ENCODE measurements at places on chromosomes 1 and 21. TPM values are rescaled to one million over a fixed set of nuclear protein-coding genes. Genes with fewer than 3 reads are reported as not detected.

- H3K36me3 ChIP-seq = peaks cover 97% of the 10 kb centered on the region
- no peak for DNase-seq
- no peaks in the 10 kb centered on the region for H3K27me3 ChIP-seq
- H3K27ac ChIP-seq = no peak overlapping the region
Measured at GRCh38 chr1:29164588-29164987, 17.1 kb downstream of the SRSF4 start.

DNA sequence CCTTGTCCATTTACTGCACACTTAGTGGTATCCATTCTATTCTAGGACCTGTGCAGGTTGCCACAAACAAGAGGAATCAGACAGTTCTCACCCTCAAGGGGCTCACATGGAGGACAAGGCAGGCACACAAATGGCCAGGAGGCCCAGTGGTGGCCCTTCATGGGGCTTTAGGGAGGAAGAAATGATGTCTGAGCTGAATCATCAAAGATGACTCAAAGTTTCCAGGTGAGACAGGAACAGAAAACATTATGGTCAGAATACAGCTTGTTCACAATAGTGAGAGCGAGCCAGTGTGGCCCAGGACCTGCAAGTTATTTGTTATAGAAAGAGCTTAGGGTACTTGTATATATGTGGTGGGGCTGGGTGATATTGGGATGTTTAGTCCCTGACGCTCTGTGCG is 26.4 kb downstream of the SHISAL2A start:
- no peaks in the 10 kb centered on the region for H3K27me3 ChIP-seq
- peak overlapping the region; percentile 85 for H3K27ac ChIP-seq
- no peak for DNase-seq

DNA sequence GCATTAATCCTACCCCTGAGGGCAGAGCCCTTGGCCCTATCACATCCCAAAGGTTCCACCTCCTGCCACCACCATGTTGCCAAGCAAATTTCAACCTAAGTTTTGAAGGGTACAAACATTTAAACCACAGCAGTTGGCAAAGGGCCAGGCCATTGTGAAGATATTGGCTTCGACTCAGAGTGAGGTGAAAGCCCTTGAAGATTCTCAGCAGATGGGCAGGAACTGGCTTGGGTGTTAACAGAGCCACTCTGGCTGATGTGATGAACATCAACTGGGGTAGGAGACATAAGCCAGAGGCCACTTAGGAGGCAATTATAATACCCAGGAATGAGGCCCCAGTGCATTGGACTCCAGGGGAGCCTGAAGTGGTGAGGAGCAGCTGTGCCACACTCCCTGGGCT is 207.7 kb upstream of the KAZN start:
- H3K4me1 ChIP-seq = no peaks in the 10 kb centered on the region
- no peaks in the 10 kb centered on the region for H3K36me3 ChIP-seq
- DNase-seq = no peak
- H3K4me3 ChIP-seq = no peak overlapping the region
- no peaks in the 10 kb centered on the region for H3K27me3 ChIP-seq
- H3K27ac ChIP-seq = no peak overlapping the region

- H3K27ac ChIP-seq = no peak overlapping the region
- no peaks in the 10 kb centered on the region for H3K27me3 ChIP-seq
- DNase-seq = no peak
- no peaks in the 10 kb centered on the region for H3K36me3 ChIP-seq
- H3K4me3 ChIP-seq = no peak overlapping the region
- no peaks in the 10 kb centered on the region for H3K4me1 ChIP-seq
Measured at GRCh38 chr1:220922951-220923350, 43.7 kb downstream of the HLX start.

DNA sequence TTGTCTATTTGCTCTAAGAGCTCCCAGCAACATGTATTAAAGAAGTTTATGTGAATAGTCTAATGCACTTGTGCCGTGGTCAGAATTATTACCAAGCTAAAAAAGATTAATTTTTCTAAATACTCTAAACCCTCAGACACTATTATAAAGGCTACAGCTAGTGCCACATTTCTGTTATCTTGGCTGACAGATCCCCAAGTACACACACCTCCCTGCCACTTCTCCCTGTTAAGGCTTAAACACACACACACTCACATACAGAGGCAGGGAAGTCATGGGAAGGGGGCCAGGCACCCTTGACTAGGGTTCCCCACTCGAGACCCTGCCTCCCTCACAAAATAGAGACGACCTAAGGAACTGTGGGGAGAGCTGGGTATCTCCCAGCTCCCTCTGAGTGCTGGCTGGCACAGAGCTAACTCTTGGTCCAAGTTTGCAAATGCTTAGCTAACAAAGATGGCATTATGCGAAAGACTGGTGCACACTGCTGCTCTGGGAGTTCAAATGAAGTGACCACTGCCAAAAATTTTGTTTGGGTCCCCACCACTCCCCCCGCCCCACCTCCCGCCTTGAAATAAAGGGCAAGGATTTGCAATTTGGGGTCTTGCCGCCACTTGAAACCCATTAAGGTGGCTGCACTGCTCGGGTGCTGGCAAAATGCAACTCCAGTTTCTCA is 9.8 kb downstream of the SSBP3 start:
- no peaks in the 10 kb centered on the region for H3K27me3 ChIP-seq
- H3K4me3 ChIP-seq = no peak overlapping the region
- H3K27ac ChIP-seq = no peak overlapping the region
- H3K4me1 ChIP-seq = 0 out of 2 replicates have a peak, but pooled peaks cover 3% of the 10 kb centered on the region

DNA sequence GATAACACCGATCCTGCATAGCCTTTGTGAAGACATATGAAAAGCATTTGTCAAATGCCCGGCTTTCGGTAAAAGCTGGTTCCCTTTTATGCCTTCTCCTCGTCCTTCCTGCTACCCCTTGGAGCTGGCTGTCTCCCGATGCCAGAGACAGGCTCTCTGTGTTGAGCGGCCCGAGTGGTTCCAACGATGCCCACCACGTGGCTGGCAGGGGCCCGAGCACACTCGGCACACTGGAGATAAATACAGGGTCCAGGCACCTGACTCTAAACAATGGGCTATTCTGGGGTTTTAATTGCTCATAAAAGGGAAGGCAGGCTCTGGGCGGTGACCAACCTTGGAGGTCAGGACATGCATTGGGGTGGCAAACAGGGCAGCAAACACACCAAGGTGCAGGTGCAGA is 207.1 kb downstream of the HIVEP3 start:
- peaks cover 21% of the 10 kb centered on the region for H3K4me1 ChIP-seq
- no peak overlapping the region for H3K4me3 ChIP-seq
- H3K36me3 ChIP-seq = no peaks in the 10 kb centered on the region
- H3K27ac ChIP-seq = no peak overlapping the region
- H3K27me3 ChIP-seq = no peaks in the 10 kb centered on the region
- no peak for DNase-seq

DNA sequence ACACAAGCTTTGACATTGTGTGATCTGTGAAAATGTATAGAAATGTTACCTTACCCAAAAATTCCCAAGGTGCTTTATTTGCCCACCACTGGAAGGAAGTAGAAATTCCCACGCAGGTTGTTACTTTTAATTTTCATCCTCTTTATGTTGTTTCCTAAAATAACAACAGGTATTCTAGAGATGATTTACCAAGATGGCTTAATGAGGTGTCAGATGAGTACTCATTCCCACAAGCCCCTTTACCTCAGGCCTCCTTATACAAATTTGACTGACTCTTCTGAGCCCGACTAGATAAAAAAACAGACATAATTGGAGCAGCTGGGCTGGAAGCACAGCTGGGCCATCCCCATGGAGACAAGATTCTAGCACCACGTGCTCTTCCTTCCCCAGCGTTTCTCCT is 114.6 kb downstream of the LIPI start:
- no peaks in the 10 kb centered on the region for H3K4me1 ChIP-seq
- H3K4me3 ChIP-seq = no peak overlapping the region
- no peak overlapping the region for H3K27ac ChIP-seq
- no peak for DNase-seq
- H3K27me3 ChIP-seq = no peaks in the 10 kb centered on the region

DNA sequence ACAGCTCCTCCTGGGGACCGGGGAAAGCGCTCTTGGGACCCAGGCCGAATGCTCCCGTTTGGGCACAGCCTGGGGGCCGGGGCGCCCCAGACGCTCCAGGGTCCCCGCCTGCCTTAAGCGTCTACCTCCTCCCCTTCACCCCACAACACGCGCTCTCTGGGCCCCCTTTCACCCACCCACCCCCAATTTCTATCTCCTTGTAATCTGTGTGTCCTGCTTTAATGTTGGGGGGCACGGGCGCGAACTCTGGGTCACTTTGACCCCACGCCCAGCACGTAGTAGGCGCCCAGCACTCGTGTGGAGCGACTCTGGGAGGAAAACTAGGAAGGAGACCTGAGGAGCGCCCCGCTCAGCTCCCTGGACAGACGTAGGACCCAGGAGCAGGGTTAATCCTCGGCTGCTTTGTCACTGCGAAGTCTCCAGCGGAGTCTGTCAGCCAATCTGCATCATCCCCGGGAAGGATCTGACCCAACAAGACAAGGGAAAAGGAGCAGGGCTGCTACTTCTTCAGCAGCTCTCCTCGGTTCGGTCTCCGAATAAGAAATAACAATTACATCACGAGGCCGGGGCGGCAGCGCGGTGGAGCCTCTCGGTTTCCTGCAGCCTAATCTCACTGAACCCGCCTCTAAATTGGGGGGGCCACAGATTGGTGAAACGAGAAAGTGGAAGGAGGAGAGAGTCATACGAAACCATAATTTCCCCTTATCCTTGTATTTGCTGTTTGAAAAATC is 757 bp upstream of the NRIP1 start:
- H3K27me3 ChIP-seq = no peaks in the 10 kb centered on the region
- peaks cover 24% of the 10 kb centered on the region for H3K4me1 ChIP-seq
- peak; percentile 62 for DNase-seq
- H3K27ac ChIP-seq = peak overlapping the region; percentile 62

- H3K27ac ChIP-seq = no peak overlapping the region
- H3K4me3 ChIP-seq = no peak overlapping the region
- DNase-seq = no peak
Measured at GRCh38 chr21:45442276-45442675, 37.3 kb downstream of the COL18A1 start.

- no peaks in the 10 kb centered on the region for H3K27me3 ChIP-seq
- no peaks in the 10 kb centered on the region for H3K36me3 ChIP-seq
- no peak for DNase-seq
- H3K4me1 ChIP-seq = no peaks in the 10 kb centered on the region
- H3K4me3 ChIP-seq = no peak overlapping the region
- no peak overlapping the region for H3K27ac ChIP-seq
Measured at GRCh38 chr21:41407541-41408460, 18.2 kb upstream of the MX1 start.

GRCh38 chr21:37862536-37862935 is 53.7 kb downstream of the KCNJ6 start:
- H3K36me3 ChIP-seq = no peaks in the 10 kb centered on the region
- no peaks in the 10 kb centered on the region for H3K27me3 ChIP-seq
- H3K4me3 ChIP-seq = no peak overlapping the region
- peaks cover 20% of the 10 kb centered on the region for H3K4me1 ChIP-seq

DNA sequence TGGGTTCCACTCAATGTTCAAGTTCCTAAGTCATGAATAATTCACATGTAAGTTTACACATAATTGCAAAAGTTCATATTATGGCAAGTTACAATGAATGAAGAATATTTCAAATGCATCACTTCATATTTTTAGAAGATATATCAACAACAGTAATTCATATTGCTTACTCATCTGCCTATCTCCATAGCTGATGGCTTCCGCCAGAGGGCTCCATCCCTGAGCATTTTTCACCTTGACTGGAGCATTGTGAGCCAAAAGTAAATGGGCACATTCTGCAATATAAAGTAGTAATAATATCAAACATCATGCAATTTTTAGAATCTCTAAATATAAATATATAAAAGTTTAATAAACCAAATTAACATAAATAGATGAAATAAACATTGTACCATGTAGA is 29.8 kb downstream of the ANKRD13C start:
- peaks cover 12% of the 10 kb centered on the region for H3K4me1 ChIP-seq
- DNase-seq = no peak
- no peak overlapping the region for H3K4me3 ChIP-seq
- peaks cover 35% of the 10 kb centered on the region for H3K36me3 ChIP-seq

- H3K27ac ChIP-seq = no peak overlapping the region
- H3K4me1 ChIP-seq = no peaks in the 10 kb centered on the region
- no peak for DNase-seq
- no peak overlapping the region for H3K4me3 ChIP-seq
- peaks cover 15% of the 10 kb centered on the region for H3K27me3 ChIP-seq
- no peaks in the 10 kb centered on the region for H3K36me3 ChIP-seq
Measured at GRCh38 chr1:112304612-112305011, 91.4 kb upstream of the CTTNBP2NL start.

DNA sequence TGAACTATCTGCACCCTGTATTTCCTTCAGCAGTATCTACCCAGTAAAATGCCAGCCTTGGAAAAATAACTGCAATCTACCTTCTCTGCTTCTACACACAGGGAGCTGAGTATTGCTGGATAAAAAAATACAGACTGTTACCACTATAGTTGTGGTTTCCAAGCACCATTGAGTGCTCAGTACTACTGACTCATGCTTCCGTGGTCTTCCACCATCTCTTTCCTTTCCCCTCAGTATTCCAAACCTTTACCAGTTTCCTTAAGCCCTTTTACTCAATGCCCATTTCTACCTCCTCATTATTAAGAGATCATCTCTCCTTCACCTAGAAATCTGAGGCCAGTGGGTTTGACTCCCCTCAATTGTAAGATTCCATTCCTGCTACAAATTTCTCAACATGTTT is 23.8 kb downstream of the GLMN start:
- H3K27me3 ChIP-seq = no peaks in the 10 kb centered on the region
- no peak overlapping the region for H3K4me3 ChIP-seq
- peaks cover 6% of the 10 kb centered on the region for H3K4me1 ChIP-seq

DNA sequence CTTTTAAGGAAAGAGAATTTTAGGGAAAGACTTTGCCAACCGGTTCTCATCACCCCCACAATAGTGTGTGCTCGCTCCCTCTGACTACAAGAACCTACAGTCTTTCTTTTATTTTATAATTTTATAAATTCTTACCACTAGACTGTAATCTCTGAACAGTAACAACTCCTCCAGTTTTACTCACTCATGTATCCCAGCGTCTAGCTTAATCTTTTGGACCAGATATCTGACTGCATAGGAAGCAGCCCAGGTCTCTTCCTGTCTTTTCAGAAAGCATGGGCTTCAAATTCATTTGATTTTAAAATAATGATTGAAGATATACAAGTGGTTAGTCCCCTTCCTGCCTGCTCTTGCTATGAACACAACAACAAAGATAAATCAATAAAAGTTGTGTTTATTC is 19.0 kb upstream of the DUSP10 start:
- no peak overlapping the region for H3K27ac ChIP-seq
- no peaks in the 10 kb centered on the region for H3K36me3 ChIP-seq
- DNase-seq = no peak
- H3K4me3 ChIP-seq = no peak overlapping the region

GRCh38 chr1:36486439-36487335 is 4.0 kb upstream of the CSF3R start:
- no peaks in the 10 kb centered on the region for H3K4me1 ChIP-seq
- H3K36me3 ChIP-seq = no peaks in the 10 kb centered on the region
- H3K27ac ChIP-seq = no peak overlapping the region
- no peak overlapping the region for H3K4me3 ChIP-seq
- DNase-seq = no peak

The OR2L8 gene
- total RNA-seq = not detected

The RNF19B gene
- total RNA-seq = 8.6 TPM

The DDX20 gene
- total RNA-seq = 37.8 TPM

The TCHH gene
- not detected for total RNA-seq

The CELA2B gene
- total RNA-seq = not detected

The NMNAT2 gene
- total RNA-seq = 0.60 TPM

The SRP9 gene
- total RNA-seq = 735 TPM

The PTGFR gene
- total RNA-seq = 3.6 TPM

The OR10J5 gene
- not detected for total RNA-seq

The GPR3 gene
- 0.38 TPM for total RNA-seq

The SPRR5 gene
- not detected for total RNA-seq

The PTGS2 gene
- total RNA-seq = not detected

All from SJSA1 (cell line).